NCI-H2171 (cell line): ENCODE measurements at places on chromosomes 7 and 10.

- no peak for DNase-seq
Measured at GRCh38 chr10:122267849-122268737, 3.0 kb upstream of the BTBD16 start.

DNA sequence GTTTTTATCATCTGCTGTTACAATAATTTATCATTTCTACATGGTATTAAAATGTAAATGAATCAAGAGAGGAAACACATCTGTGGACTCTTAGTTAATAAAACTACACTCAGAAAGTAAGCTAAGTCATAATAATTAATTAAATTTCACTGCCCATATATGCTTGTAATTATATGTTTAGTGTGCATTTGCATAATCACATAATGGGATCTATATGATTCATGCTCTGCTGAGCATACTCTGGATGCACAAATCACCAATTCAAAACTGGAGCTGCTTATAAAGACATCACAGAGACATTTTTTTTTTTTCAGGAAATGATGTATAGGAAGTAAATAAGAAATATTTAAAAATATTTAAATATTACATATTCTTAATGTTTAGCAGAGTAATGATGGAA, 151.6 kb upstream of the STEAP4 start:
- no peak for DNase-seq

GRCh38 chr10:127762925-127763324, 25.9 kb downstream of the FOXI2 start:
- no peak for DNase-seq

- DNase-seq: no peak
Measured at GRCh38 chr10:117320050-117320665, 55.1 kb downstream of the PDZD8 start.

GRCh38 chr7:152677808-152678670, 2.1 kb upstream of the XRCC2 start:
- peak; percentile 11 for DNase-seq

- no peak for DNase-seq
Measured at GRCh38 chr10:33304423-33305225, 29.8 kb downstream of the NRP1 start.
